OCI-M1 (cell line): ENCODE measurements at places on chromosomes 1 and 21.
A peak's percentile ranks its signal among the peaks of the same experiment; 100 is the strongest.

DNA sequence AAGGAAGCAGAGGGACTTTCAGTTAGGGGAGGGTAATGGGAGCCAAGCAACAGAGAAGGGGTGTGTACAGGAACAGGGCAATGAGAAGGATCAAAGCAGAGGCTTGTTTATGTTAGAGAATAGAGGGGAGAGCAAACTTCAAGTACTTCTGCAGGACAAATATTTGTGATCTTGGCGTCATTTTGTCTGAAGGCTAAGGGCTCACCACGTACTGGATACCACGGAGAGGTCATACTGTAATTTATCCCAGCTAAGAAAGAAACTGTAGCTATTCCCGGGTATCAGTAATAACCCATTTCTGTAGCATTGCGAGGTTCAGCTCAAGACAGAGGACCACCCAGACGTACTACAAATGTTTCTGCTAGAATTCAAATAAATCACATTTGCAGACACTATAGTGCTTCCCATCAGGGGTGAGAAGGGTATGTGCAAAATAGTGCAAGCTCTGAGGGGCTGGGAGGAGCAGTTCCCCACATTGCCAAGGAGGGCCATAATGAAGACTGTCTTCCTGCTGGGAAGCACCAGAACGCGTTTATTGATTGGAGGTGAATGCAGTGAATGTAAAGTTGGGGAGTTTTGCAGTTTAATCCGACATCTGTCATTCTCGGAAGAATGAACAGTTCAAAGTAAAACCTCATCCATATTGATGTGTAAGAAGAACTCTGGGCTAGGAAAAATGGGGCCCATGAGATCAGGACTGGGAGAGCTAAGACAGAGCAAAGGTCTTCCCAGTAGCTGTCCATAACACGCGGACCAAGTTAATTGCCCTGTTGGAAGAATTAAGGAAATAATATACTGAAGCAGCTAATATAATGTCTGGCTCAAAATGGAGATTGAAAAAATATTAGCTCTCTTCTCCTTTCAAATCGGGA lies 136.9 kb downstream of the RWDD3 start:
- DNase-seq = no peak

GRCh38 chr1:158999316-159000069 lies 10.2 kb upstream of the IFI16 start:
- no peak for DNase-seq

- no peak for DNase-seq
Observed at GRCh38 chr1:228415853-228416216, 826 bp downstream of the TRIM17 start.

DNA sequence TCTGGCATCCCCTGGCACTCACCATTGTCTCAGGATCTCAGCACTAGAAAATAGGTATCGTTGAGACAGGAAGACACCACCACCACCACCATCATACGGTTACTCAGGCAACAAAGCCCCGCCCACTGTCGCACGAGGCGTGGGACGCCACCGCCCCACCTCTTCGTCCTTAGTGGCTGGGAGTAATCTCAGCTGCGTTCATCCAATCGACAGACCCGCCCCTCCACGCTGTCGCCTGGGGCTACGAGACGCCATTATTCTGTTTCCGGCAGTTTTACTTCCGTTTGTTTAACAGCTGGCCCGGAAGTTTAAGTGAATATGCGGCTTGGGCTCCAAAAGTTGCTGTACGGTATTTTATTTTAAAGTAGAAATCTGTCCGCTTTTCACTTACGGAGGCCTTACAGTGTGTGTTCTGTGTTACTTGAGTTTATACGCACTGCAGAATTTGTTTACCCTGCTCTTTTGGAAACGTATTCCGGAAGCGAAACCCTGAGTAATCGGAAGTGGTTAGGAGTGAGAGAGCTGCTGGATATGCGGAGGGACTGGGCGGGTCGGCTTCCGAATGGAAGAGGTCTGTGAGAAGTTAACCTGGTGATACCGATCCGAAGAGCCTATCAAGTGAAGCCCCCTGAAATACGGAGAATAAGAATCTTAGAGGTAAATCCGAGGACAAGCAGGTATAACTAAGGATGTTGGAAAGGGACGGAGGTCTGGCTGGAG lies at the start of the genes BLZF1 and NME7:
BLZF1 (plus strand) TSS at position 510 of the 720 bp plus-strand sequence. CDS start 1,328 bp downstream, outside the sequence.
NME7 (minus strand) TSS at position 112 of the 720 bp plus-strand sequence; CDS start at position 25, 87 bp downstream.
- DNase-seq = peak; percentile 99

DNA sequence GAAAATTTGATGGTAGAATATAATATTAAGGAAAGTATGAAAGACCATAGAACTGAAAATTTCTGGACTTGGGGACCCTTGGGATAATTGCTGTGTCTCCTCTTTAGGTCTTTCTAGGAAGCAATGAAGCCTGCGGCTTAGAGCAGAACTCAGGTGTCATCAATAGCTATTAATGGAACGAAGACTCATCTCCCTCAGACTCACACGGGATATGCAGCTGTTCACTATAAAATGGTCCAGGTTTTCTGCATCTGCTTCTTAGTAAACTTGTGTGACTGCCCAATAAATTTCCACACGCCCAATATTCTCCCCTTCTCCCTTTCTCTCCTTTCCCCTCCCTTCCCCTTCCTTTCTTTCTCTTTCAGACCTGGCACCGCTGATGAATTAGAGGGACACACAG lies 392.5 kb downstream of the HLX start:
- no peak for DNase-seq

GRCh38 chr1:221315330-221315729 lies 426.6 kb downstream of the DUSP10 start:
- DNase-seq = no peak

DNA sequence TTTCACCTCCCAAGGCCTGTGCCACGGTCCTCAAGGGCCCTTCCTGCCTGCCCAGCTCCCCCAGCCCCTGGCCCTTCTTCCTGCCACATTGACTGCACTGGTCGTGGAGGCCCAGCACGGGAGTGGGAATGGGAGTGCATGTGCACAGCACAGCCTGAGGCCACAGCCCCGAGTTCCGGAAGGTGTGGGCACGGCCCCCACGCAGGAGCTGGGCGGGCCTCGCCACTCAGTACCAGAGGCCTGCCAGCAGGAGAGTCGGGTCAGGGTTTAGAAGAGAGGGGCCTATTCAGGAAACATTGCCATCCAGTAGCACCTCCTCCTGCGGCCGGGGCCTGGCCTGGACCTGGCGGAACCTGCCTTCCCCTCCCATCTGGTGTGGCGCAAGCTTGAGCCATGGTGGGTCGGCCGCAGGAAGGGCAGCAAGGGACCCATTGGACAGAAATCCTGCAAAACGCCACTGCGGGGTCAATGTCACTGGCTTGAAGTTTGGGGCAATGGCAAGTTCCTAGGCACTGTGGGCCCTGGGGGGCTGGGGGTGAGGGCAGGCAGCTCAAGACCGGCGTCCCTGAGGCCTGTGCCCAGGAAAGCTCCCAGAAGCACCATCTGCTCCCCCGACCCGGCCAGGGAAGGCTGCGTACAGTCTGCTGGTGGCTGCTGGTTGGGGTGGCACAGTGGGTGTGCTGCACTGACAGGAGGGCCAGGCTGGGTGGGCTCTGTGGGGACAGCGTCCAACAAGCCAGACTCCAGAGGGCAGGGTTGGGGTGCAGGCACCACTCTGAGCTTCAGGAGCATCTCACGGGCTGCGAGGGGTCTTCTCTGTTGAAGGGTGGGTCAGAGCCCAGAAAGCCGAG lies 1.8 kb upstream of the TMEM52 start:
- no peak for DNase-seq

DNA sequence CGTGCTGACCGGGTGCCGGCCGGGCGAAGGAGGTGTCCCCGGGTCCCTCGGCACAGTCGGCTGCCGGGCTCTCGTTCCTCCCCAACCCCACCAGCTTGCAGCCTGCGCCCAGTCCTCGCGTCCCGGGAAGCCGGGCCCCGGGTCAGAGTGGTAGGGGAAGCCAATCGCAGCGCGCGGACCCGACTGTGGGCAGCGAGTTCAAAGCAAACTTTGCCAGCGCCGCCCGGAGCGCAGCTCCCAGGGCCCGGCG lies 328 bp downstream of the MYCL start:
- DNase-seq = peak; percentile 50

GRCh38 chr1:204344665-204345355 lies 14.9 kb downstream of the PLEKHA6 start:
- DNase-seq = no peak

GRCh38 chr21:36544545-36544944 lies 64.6 kb upstream of the CLDN14 start:
- DNase-seq = no peak

- peak; percentile 31 for DNase-seq
Observed at GRCh38 chr1:15358565-15359133, 51.0 kb upstream of the EFHD2 start.

GRCh38 chr1:36301220-36301619 lies 4.9 kb upstream of the SH3D21 start:
- DNase-seq = no peak

DNA sequence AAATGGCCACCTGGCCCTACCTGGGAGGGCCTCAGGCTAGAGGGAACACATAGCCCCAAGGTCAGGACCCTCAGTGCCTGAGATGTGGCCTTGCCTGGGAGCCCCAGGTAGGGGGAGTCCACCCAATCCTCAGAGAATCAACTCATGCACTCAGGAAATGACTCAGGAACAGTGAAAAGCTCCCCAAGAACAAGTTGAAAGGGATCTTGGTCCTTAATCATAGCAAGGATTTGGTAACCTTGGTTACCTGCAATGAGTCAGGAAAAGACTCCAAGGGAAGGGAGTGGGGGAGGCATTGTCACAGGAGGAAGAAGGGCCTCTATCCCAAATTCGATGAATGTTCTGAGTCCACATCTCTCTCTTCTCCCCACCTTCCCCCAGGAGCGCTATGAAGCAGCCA lies 17.0 kb downstream of the MAP7D1 start:
- no peak for DNase-seq

DNA sequence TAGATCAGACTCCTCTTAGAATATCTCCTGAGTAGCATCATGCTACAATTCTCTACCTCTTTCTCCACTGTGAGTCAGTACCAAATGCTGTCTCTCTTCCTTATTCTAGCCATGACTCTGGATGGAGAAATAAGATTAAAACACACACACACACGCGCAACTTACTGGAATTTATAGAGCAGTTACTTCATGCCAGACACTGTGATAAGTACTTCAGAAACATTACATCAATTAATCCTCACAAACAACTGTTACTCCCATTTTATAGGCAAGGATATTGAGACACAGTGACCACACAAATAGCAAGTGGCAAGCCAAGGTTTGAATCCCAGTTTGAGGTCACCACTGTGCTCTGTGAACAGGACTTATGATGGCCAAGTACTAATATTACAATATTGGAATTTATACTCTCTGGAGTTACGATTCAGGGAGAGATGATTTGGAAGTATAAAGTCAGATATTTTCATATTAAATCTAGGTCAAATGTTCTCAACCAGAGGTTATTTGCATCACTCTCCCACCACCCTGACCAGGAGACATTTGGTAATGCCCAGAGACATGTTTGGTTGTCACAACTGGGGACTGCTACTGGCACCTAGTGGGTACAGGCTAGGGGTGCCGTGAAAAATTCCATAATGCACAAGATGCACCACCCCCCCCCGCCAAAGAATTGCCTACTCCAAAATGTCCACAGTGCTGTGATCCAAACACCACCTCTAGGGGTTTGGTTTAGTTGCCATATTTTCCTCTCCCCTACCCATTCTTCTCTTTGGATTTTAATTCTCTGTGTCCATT lies 221.6 kb downstream of the LTN1 start:
- DNase-seq = no peak
